Smooth muscle cell of bladder (primary cell): ENCODE measurements at places on chromosomes 1 and 21. TPM values are rescaled to one million over a fixed set of nuclear protein-coding genes. Genes with fewer than 3 reads are reported as not detected.

Gene FCER1A
- total RNA-seq, result not detected in 2 replicates

Gene TCHH
- under 0.01 TPM in 2 replicates for total RNA-seq

Gene GPR3
- total RNA-seq, result 0.09 and 0.14 TPM in 2 replicates

Gene PADI3
- total RNA-seq, result not detected in 2 replicates

Gene PFKFB2
- 3.1 and 4.6 TPM in 2 replicates for total RNA-seq

Gene TSPAN2
- total RNA-seq, result 3.5 and 34.8 TPM in 2 replicates

Gene AADACL3
- total RNA-seq, result not detected in 2 replicates

Gene ITLN2
- total RNA-seq, result not detected in 2 replicates

Gene C8A
- total RNA-seq, result not detected in 2 replicates

Gene LEFTY1
- total RNA-seq, result 0.14 and 0.18 TPM in 2 replicates

Gene PGLYRP3
- total RNA-seq, result not detected in 2 replicates

Gene TMEM53
- 3.6 and 4.9 TPM in 2 replicates for total RNA-seq

Gene MMEL1
- total RNA-seq, result under 0.01 TPM in 1 of 2 replicates, not detected in the other

Gene TRIM46
- 2.3 and 2.5 TPM in 2 replicates for total RNA-seq

Gene TCHHL1
- total RNA-seq, result not detected in 2 replicates

Gene OR2T35
- not detected in 2 replicates for total RNA-seq

Gene KCNA3
- 0.14 and 0.18 TPM in 2 replicates for total RNA-seq

Gene GNAT2
- 0.28 and 0.37 TPM in 2 replicates for total RNA-seq

Gene RGS7
- under 0.01 TPM in 2 replicates for total RNA-seq

Gene FRRS1
- 23.8 and 31.7 TPM in 2 replicates for total RNA-seq

Gene PERM1
- total RNA-seq, result 0.43 and 2.1 TPM in 2 replicates

Gene LMO4
- total RNA-seq, result 51.6 and 65.4 TPM in 2 replicates

Gene RNPC3
- 3.1 and 3.2 TPM in 2 replicates for total RNA-seq

Gene KIAA0040
- total RNA-seq, result under 0.01 and 0.14 TPM in 2 replicates

Gene ARMH1
- 0.71 and 0.83 TPM in 2 replicates for total RNA-seq

Gene PRDM16
- total RNA-seq, result 0.85 and 1.2 TPM in 2 replicates

Gene HIVEP3
- 0.71 and 0.92 TPM in 2 replicates for total RNA-seq

Gene RPE65
- total RNA-seq, result not detected in 2 replicates

Gene KRTAP21-3
- not detected in 2 replicates for total RNA-seq

Gene DCST2
- total RNA-seq, result under 0.01 TPM in 2 replicates

Gene KLHDC7A
- not detected in 2 replicates for total RNA-seq

Gene ICOSLG
- 0.65 and 1.1 TPM in 2 replicates for total RNA-seq

Gene KRTAP21-2
- not detected in 2 replicates for total RNA-seq

Gene NPR1
- total RNA-seq, result 0.57 and 1.5 TPM in 2 replicates

Gene FAM177B
- total RNA-seq, result 0.09 TPM in 1 of 2 replicates, not detected in the other

Gene OPRD1
- under 0.01 TPM in 1 of 2 replicates, not detected in the other for total RNA-seq

Gene SVBP
- total RNA-seq, result 14.2 and 17.6 TPM in 2 replicates

Gene RAB4A
- 20.6 and 28.8 TPM in 2 replicates for total RNA-seq

Gene ESPN
- total RNA-seq, result not detected in 2 replicates

Gene TPTE
- not detected in 2 replicates for total RNA-seq

Gene SZT2
- 19.2 and 28.7 TPM in 2 replicates for total RNA-seq

Gene AMPD1
- total RNA-seq, result not detected in 2 replicates

Gene TNFRSF4
- total RNA-seq, result 0.14 and 0.18 TPM in 2 replicates

Gene FCRL4
- not detected in 2 replicates for total RNA-seq

Gene GOLT1A
- not detected in 2 replicates for total RNA-seq

Gene CBR3
- 8.6 and 10.4 TPM in 2 replicates for total RNA-seq
